ENCODE measurements at places on chromosomes 5 and 9. TPM values are rescaled to one million over a fixed set of nuclear protein-coding genes. Genes with fewer than 3 reads are reported as not detected.

GRCh38 chr9:16029046-16029615 is 476.3 kb downstream of the CCDC171 start:
- DNase-seq: no peak

DNA sequence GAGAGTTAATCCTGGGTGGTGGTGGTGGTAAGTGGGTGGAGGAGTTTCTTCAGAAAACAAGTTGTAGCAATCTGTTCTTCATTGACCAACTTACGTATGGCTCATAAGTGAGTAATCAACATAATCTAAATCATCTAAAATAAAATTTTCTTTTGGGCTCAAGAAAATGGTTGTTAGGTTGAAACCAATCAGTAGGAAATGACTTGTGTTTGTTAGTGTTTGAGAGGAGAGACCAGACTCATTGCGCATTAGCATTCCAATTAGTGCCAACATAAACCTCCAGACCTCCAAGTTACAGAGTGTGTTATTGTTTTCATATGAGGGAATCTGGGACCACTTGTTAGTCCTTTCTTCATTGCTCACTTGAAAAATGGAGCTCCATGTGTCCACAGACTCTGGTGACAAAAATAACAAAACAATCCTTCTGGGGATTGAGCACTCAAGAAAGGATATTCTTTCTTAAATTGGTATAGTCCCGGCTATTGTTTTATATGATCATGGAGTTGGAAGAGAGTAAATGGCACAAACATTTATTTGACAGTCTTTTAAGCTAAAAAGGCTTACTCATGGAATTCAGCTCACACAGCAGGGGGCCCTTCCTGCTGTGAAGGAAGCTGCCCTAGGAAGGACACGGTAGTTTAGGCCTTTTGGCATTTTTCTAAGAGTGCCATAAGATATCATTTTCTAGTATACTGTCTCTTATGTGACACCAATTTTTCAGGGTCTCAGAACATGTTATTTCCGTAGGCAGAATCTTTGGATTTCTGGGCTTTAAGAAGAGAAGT is 441.1 kb downstream of the EBF1 start:
- DNase-seq: no peak

DNA sequence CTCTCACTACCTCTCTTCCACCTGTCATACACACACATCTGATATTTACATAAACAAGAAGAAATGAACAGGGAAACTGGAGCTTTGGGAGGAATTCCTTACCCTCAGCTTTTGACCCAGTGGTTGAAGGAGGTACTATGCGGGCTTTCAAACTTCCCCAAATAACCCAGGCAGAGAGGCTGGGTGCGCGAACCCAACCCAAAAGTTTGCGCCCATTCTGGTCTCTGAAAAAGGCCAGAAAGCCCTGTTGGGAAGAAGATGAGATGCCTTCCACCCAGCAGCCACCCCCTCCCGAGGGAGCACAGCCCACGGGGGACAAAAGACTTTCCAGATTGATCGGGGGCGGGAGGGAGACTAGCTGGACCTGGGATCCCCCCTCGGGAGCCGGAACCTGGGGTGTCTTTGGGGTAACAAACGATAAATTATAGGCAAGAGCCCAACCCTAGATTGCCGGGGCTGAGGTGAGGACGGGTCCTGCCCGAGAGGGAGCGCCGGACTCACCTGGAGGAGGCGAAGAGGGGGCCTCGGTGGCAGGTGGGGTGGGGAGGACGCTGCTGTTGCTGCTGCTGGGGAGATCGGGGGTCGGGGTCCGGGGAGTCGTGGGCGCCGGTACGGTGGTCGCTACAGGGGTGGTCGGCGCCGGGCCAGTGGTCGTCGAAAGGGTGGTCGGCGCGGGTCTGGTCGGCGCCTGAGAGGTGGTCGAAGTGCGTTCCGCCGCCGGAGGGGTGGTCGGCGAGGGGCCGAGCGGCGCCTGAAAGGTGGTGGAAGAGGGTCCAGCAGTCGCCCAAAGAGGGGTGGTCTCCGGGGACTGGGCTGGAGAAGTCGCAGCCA is 798 bp downstream of the MEGF9 start:
- peak; percentile 43 for DNase-seq

DNA sequence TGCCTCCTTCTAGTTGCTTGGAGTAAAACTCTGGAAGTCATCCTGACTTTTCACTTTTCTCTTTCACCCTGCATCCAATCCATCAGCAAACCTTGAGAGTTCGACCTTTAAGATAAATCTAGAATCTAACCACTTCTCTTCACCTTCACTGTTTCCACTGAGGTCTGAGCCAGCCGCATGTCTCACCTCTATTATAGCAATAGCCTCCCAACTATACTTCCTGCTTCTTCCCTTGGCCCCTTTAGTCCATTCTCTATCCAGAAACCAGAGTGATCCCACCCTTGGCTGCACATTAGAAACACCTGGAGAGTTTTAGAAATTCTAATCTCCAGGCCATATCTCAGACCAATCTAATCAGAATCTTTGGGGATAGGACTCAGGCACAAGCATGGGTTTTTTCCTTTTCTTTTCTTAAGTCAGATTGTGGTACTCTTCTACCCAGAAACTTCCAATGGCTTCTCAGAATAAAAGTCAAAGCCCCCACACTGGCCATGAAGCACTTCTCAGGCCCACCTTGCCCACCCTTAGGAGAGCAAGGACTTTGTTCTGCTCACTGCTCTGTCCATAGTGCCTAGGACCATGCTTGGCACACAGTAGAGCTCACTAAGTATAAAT is 33.1 kb downstream of the MFAP3 start:
- DNase-seq: no peak

DNA sequence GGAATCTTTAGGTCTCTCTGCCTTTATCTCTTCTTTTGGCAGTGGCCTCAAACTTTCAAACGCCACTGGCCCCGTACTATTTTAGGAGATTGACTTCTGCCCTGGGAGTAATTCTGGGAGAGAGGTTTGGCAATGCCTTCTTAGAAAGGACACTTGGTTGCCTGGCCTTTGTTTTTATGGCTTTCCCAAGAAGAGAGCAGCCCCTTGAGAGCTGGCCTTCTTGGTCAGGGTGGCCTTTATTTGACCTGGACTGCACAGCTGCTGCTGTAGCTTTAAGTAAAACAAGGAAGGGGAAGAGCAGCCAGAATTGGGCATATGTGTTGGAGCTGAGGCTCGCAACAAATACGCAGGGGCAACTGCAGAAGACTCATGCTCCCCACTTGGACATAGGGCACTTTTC is 60.8 kb downstream of the PTPN3 start:
- DNase-seq: no peak

DNA sequence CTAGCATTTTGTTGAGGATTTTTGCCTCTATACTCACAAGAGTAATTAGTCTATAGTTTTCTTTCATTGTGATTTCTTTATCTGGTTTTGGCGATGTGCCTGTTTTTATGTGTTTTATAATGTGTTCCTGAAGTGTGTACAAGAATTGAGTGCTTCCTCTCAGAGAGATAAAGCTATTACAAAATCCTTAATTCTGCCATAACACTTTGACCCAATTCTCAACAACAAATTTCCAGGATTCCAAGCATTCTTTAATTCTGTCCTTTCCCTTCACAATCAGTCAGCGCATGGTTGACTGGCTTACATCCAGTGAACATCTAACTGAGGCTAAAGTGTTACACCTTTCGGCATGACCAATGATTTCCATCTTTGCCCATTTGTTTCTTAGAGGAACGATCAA is 282.9 kb upstream of the MVB12B start:
- no peak for DNase-seq

The OR1Q1 gene
- total RNA-seq: not detected

All from left ventricle myocardium superior (tissue), 1 donor.